ENCODE measurements at places on chromosomes 1 and 21.

DNA sequence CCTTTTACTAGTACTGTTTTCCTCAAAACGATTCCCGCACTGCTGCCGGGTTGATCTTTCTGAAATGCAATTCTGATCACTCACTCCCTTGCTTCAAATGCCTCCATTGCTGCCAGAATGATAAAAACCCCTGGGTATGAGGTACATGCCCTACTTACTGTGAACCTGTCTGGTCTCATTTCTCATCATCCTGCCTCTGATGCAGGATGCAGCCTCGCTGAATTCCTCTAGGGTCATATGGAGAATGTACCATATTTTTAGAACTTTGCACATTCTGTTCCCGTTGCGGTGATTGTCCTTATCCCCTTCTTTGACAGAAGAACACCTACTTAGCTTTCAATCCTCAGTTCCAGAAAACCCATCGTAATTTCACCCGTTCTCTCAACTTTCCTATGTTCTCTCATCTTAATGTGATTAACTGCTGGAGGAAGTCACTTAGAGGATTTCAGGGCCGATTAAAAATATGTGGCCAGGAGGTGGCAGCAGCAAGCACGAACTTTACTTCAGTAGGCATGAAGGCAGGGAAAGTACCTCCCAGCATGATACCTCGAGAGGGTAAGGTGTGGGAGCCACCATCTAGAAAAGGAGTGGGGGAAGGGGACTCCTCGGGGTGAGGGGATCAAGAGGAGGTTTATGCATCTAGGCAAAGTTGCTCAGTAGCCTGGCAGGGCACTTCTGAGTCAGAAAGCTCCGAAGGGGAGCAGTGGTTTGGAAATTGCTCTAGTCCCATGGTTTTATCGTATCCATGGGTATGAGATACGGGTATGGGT is 361.5 kb upstream of the ZP4 start:
- DNase-seq, result no peak

DNA sequence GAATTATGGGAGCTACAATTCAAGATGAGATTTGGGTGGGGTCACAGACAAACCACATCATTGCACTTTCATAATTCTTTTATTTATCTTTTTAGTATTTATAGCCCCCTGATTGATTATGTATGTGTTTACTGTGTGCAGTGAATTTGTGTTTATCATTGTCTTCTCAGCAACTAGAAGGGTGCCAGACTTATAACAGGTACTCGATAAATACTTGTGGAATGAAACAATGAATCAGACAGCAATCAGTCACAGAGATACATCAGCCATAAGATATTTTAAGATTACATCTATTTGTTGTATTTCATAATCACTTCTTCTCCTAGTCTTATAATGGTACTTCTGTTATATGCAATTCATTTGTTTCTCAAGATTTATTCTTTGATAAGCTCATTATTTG is 273.2 kb downstream of the PTPRC start:
- no peak for DNase-seq

GRCh38 chr1:19376428-19377372 is 64.6 kb downstream of the SLC66A1 start:
- DNase-seq, result no peak

- no peak for DNase-seq
Measured at GRCh38 chr1:82534996-82535395, 734.3 kb downstream of the ADGRL2 start.

- no peak for DNase-seq
Measured at GRCh38 chr1:51203121-51203873, 32.8 kb upstream of the RNF11 start.

DNA sequence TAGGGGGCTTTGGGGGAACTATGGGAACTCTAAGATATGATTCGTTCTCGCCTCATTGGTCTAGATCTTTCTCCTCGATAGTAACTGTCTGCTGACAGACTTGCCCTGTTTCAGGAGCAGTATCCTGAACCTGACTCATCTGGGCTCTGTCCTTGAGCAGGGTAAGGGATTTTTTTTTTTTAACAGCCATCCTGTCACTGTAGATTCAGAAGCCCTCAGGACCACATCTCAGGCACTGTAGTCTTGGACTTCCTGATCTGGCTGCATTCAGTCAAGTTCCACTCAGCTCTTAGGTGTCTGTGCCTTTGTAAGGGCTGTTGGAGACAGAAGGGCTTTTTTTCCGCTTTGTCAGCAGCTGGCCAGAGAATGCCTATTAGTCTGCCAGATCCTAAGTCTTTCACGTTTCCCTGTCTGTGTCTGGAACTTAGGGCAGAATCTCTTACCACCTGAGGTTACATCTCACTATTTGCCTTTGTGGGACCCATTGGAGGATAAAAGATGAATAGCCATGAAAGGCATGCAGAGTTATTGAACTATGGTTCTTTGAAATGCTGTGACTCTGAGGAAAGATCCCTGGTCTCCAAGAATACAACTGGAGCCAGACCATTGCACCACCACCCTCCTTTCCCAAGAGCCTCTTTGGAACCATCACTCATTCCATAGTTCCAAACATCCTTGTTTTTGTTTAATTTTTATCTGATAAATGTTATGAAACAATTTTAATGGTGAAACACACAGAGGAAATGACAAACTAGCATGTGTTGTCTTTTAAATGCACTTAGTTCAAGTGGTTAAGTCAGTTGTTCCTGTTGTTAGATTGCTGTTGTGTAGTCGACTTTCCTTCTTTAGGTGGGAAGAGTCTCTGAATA is 49.7 kb upstream of the MACF1 start:
- DNase-seq, result no peak

GRCh38 chr1:209576392-209577197 is 6.9 kb upstream of the CAMK1G start:
- peak; percentile 71 for DNase-seq

DNA sequence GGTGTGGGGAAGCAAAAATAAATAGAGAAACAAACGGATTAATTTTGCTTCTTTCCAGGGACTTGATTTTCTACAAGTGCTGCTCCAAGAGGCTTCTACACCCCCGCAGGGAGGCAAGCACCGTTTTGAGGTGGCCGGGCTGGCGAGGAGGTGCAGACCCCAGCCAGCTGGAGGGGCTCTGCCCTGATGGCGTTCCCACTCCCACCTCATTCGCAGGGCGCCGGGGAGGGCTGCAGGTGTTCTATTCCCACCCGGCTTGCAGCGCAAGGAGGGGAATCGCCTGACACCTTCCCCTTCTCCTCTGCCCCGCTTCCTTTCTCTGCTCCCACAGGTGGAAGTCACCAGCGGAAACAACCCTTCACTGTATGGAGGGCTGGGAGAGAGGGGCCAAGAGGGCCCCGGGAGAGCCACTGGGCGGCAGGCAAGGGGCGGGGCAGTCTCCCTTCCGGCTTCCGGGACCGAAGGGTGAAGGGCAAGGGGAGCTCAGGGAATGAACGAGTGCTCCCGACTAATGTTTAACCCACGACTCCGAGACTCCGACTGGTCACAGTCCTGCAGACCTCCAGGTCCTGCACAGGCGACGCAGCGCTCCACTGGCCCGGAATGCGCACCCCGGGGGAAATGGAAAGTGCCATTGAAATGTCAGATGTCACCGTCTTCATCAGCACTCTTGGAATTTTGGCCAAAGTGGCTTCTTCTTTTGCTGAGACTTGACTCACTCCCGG is 29.1 kb downstream of the TEX35 start:
- DNase-seq, result no peak

All from hematopoietic multipotent progenitor cell treated with erythropoietin and hydrocortisone succinate and interleukin-3 and kit ligand, for 17 days (in vitro differentiated cells).